Stimulated activated naive B cell treated with anti-CD40 and anti-IgM and Interleukin-4, amounts not matched to agents 10 μg/mL and 1 μg/mL and 100 μg/mL, for 72 hours (primary cell): ENCODE measurements at places on chromosomes 13 and 19.

GRCh38 chr19:40466219-40466984 lies 399 bp upstream of the SPTBN4 start:
- peak; percentile 55 for DNase-seq
- peaks cover 39% of the 10 kb centered on the region for H3K4me1 ChIP-seq
- H3K36me3 ChIP-seq: peaks cover 5% of the 10 kb centered on the region
- H3K27me3 ChIP-seq: peaks cover 22% of the 10 kb centered on the region
- peak overlapping the region; percentile 93 for H3K27ac ChIP-seq
- peak overlapping the region; percentile 97 for H3K4me3 ChIP-seq

- H3K36me3 ChIP-seq: peaks cover 42% of the 10 kb centered on the region
- H3K27me3 ChIP-seq: peaks cover 25% of the 10 kb centered on the region
- peak overlapping the region; percentile 80 for H3K4me3 ChIP-seq
- peaks cover 16% of the 10 kb centered on the region for H3K4me1 ChIP-seq
- H3K27ac ChIP-seq: no peak overlapping the region
Observed at GRCh38 chr19:46014941-46015686, 7.7 kb downstream of the PGLYRP1 start.

DNA sequence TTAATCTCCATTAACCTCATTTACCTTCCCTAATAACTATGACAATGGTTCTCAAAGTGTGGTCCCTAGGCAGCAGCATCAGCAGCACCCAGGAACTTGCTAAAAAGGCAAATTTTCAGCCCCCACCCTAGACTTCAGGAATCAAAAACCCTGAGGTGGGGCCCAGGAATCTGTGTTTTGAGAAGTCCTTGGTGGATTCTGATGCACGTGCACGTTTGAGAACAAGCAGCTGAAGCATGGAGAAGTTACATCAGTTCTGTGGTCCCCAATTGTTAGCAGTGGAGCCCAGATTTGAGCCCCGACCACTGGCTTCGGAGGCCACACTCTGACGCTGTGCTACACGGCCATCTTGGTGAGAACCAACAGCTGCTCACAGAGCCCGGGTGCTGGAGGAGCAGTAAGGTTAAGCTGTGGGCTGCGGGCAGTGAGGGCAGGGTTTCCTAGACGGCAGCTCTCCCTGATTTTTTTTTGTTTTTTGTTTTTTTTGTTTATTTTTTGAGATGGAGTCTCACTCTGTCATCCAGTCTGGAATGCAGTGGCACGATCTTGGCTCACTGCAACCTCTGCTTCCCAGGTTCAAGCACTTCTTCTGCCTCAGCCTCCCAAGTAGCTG lies 14.0 kb upstream of the CD22 start:
- peaks cover 48% of the 10 kb centered on the region for H3K4me1 ChIP-seq
- no peaks in the 10 kb centered on the region for H3K36me3 ChIP-seq
- no peak overlapping the region for H3K4me3 ChIP-seq
- H3K27me3 ChIP-seq: no peaks in the 10 kb centered on the region

GRCh38 chr19:5078666-5079065 lies 109.8 kb downstream of the KDM4B start:
- no peak overlapping the region for H3K4me3 ChIP-seq
- H3K27me3 ChIP-seq: no peaks in the 10 kb centered on the region
- peaks cover 12% of the 10 kb centered on the region for H3K4me1 ChIP-seq
- DNase-seq: no peak

GRCh38 chr19:16628984-16629691 lies 1.1 kb upstream of the MED26 start:
- H3K36me3 ChIP-seq: peaks cover 34% of the 10 kb centered on the region
- DNase-seq: no peak
- H3K27me3 ChIP-seq: no peaks in the 10 kb centered on the region
- H3K27ac ChIP-seq: peak overlapping the region; percentile 99

- peaks cover 4% of the 10 kb centered on the region for H3K36me3 ChIP-seq
- no peak overlapping the region for H3K4me3 ChIP-seq
- H3K27ac ChIP-seq: peak overlapping the region; percentile 69
- DNase-seq: no peak
- H3K27me3 ChIP-seq: no peaks in the 10 kb centered on the region
- H3K4me1 ChIP-seq: peaks cover 68% of the 10 kb centered on the region
Observed at GRCh38 chr19:3167533-3168272, 10.9 kb upstream of the S1PR4 start.

DNA sequence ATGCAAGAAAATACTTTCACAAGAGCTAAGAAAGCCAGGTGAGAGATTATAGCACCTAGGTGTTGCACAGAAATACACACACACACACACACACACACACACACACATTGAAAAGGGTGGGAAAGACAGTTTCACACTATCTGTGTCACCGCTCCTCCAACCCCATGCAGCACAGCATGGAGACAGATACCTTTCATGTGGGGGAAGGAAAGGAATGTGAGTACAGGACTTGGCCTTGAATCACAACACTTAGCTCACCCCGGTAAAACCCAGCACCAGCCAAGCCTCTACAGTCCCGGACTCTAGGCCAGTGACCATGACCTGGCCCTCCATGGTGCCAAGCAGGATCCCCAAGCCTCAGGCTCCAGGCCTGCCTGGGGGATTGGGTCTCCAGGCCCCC lies 462.0 kb upstream of the SPRY2 start:
- no peak overlapping the region for H3K27ac ChIP-seq
- no peaks in the 10 kb centered on the region for H3K4me1 ChIP-seq
- H3K4me3 ChIP-seq: no peak overlapping the region
- no peaks in the 10 kb centered on the region for H3K36me3 ChIP-seq
- no peak for DNase-seq
- no peaks in the 10 kb centered on the region for H3K27me3 ChIP-seq

GRCh38 chr13:113110048-113110851 lies 4.7 kb downstream of the F7 start:
- H3K4me1 ChIP-seq: no peaks in the 10 kb centered on the region
- no peak for DNase-seq
- H3K27ac ChIP-seq: no peak overlapping the region
- H3K36me3 ChIP-seq: no peaks in the 10 kb centered on the region
